ENCODE measurements at places on chromosomes 16 and 17.

- DNase-seq, result peak; percentile 21
These were observed 79.0 kb upstream of the SMURF2 start for GRCh38 chr17:64741038-64741641.

DNA sequence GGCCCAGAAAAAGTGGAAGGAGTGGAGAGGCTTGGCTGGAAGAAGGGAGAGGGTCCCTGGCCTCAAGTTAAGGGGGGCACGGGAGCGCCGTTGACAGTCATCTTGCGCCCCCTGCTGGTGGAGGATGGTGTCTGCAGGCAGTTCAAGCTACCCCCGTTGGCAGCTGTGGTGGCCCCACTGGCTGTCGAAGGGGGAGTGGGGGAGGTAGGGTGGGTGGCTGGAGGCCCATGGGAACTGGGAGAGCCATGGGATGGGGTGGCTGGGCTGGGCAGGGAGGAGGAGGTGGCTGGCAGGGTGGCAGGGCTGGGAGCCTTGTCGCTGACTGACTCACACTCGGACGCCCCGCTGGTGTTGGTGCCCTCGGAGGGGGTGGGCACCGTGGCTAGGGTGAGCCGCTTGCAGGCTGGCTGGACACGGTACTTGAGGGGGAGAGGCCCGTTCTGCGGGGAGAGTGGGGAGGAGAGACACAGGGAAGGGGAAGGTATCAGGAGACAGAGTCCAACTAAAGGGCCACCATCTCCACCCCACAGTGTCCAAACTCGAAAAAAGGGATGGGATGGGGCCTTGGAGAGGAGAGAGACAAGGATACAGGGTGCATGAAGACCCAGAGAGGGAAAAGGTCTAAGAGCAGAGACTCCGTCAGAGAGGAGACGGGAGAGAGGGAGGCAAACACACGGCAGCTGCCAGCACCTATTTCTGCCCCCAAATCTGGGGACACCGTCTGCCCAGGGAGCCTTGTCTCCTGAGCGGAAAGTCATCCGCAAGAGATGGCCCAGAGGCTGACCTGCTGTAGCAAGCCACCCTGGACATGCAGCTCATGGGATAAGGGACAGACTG is 5.2 kb downstream of the CISD3 start:
- no peak for DNase-seq

DNA sequence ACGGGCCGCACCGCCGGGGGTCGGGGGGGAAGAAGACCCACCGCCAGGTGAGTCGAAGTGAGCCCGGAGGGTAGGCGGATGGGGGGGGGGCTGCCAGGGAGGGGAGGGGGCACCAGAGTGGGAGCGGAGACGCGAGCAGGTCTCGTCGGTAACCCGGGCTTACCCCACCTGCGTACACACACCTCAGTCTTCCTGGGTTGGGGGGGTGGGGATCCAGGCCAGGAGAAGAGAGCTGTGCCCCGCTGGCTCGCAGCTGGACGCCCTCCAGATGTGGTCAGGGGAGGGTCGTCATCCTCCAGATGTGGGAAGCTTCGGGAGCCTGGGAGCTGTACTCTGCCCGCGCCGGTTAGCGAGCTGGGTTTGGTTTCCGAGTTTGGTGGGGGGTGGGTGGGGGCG is 1.2 kb downstream of the CACNA1G start:
- DNase-seq, result no peak

DNA sequence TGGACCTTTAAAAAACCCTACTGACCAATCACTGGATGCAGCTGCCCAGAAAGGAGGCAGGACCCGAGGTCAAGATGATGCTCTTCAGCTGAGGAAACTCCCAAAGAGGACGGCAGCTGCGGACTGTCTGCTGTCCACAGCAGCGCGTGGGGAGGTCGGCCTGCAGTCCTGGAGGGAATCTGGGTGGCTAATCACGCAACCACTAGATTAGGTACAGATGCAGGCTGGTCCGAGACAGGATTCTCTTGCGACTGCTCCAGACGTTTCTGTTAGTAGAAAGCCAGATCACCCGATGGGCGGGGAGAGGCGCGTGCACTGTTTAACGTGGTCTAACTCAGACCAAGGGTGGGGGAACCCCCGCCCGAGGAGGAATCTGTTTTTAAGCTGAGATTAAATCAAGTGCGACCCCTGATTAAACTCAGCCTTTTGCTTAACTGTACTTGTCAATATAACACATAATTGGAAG is 8.8 kb downstream of the CTRB2 start:
- no peak for DNase-seq

DNA sequence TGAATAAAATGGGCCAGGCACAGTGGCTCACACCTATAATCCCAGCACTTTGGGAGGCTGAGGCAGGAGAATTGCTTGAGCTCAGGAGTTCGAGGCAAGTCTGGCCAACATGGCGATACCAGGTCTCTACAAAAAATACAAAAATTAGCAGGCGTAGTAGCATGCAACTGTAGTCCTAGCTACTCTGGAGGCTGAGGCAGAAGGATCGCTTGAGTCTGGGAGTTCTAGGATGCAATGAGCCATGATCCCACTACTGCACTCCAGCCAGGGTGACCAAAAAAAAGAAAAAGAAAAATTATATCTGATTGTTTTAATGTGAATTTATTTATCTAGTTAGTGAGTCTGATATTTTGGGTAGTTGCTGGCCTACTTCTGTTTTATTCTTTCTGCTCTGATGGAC is 7.0 kb downstream of the IL34 start:
- DNase-seq, result no peak

DNA sequence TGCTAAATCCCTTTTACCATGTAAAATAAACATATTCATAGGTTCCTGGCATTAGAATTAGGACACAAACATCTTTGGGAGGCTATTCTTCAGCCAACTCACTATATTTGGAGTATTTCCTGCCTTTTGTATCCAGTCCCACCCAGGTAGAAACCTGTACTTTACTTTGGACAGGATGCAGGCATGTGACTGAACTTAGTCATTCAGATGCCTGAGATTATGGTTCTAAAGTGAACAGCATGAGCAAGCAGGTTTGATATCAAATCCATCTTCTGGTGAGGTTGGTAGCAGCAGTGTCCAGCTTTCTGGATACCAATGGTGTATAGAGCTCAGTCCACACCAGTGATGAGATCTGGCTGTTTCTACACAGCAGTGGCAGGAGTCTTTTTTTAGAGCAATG is 20.2 kb downstream of the CA10 start:
- DNase-seq, result no peak

- no peak for DNase-seq
These were observed 29.0 kb downstream of the SRL start for GRCh38 chr16:4212934-4213296.

DNA sequence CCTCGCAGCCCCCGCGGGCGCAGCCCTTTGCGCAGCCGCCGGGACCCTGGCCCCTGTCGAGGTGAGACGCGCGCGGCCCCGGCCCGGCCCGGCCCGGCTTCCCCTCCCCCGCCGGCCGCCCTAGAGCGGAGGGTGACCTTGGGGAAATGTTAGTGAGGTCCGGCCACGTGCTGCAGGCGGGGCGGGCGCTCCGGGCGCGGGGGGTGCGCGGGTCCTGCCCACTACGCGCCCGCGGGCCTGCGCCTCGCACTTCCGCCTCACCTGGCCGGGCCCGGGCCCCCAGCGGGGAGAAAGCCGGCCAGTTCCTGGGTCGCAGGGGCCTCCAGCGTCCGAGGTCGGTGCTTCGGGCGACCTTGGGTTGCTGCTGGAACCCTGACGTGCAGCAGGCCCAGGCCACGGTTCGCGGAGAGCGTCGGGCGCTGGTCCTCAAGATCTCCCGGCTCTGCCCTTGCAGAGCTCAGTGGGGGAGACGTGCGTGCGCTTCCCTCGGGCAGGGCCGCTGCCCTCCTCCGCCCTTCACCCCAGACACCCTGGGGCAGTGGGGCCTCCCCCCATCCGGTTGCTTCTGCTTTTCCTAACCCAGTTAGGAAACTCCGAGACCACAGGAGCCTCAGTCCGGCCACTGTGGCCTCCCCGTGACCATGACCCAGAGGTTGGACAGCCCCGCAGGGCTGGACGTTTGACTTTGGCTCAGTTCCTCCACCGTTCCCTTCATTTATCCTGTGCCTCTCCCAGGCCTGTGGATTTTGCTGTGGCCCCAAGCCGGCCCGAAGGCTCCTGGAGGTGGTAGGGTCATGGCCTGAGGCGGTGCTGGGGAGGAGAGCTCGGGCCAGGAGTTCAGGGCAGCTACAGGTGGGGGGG is 791 bp downstream of the MCRIP2 start:
- no peak for DNase-seq

GRCh38 chr17:59311051-59311468 is 20.4 kb upstream of the YPEL2 start:
- DNase-seq, result peak; percentile 54

DNA sequence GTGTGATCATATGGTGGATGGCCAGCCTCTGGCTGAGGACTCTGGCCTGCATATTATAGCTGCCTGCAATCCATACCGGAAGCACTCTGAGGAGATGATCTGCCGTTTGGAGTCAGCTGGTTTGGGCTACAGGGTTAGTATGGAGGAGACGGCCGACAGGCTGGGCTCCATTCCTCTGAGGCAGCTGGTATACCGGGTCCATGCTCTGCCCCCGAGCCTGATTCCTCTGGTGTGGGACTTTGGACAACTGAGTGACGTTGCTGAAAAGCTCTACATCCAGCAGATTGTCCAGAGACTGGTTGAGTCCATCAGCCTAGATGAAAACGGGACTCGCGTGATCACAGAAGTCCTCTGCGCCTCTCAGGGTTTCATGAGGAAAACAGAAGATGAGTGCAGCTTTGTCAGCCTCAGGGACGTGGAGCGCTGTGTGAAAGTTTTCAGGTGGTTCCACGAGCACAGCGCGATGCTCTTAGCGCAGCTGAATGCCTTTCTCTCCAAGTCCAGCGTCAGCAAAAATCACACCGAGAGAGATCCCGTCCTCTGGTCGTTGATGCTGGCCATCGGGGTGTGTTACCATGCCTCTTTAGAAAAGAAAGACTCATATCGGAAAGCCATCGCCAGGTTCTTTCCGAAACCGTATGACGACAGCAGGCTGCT is 69.0 kb upstream of the ENDOV start:
- DNase-seq, result no peak

DNA sequence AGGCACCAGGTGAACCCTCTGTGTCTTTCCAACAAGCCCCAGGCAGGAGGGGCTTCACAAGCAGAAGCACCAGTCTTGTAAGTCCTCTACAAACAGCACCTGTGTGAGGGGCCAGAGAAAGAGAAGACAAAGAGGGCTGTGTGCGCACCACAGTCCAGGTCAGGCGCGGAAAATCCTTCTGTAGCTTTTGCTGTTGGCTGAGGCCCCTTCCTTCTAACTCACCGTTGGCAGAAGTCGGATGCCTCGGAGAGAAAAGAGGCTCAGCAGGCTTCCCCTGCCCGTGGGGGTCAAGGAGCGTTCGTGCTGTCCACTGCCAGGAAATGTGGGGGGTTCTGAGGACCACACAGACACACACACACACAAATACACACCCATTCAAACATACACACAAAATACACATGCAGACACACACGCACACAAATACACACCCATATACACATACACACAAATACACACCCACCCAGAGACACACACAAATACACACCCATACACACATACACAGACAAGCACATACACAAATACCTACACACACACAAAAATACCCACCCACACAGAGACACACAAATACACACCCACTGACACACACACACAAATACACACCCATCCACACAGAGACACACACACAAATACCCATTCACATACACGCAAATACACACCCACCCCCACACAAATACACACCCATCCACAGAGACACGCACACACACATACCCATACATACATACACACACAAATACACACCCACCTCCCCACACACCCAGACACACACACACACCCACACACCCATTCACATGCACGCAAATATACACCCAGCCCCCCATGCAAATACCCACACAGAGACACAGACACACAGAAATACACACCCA is 6.8 kb downstream of the ZG16B start:
- DNase-seq, result no peak

GRCh38 chr17:57920916-57921703 is 34.1 kb downstream of the CUEDC1 start:
- no peak for DNase-seq

- peak; percentile 28 for DNase-seq
These were observed at the start of gene ACSM3 for GRCh38 chr16:20763461-20764232. Gene ACSM3 (plus strand): TSS chr16:20764014. CDS start chr16:20770035, 6,021 bp downstream.

- DNase-seq, result peak; percentile 72
These were observed 6.6 kb upstream of the SMARCD2 start for GRCh38 chr17:63848834-63849689.

DNA sequence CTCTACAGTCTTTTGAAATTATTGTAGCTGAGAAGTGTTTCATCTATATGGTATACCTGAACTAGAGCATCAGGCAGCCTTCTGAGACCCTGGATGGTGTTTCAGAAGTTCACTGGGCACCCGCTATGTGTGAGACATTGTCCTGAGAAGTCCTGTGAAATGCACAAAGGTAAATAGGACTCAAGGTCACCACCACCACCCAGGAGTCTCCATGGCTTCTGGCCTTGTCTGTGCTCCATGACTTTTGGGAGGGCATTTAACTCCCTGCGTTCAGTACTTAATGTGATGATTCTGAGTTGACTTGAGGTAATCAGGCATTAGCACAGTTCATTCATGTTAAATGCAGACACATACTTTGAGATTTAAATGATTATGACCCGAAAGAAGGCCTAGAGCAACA is 1.1 kb downstream of the MLYCD start:
- DNase-seq, result no peak

DNA sequence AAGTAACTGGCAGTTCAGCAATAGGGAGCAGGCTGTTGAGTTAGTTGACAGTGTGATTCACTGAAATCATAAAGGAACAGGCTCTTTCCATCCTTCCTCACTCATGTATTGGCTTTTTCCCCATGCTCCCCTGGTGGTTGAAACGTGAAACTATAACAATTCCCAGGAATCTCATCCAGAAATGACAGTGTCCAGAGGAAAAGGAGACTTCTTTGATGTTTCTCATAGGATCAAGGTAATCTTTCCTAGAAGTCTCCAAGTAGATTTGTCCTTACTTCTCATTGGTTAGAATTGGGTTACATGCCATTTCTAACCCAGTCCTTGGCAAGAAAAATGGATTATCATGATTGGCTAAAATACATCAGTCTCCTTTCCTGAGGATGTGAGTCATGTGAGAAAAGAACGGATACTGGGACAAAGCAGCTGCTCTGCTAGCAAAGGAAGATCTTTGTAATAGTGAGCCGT is 14.4 kb downstream of the TTC19 start:
- DNase-seq, result no peak

DNA sequence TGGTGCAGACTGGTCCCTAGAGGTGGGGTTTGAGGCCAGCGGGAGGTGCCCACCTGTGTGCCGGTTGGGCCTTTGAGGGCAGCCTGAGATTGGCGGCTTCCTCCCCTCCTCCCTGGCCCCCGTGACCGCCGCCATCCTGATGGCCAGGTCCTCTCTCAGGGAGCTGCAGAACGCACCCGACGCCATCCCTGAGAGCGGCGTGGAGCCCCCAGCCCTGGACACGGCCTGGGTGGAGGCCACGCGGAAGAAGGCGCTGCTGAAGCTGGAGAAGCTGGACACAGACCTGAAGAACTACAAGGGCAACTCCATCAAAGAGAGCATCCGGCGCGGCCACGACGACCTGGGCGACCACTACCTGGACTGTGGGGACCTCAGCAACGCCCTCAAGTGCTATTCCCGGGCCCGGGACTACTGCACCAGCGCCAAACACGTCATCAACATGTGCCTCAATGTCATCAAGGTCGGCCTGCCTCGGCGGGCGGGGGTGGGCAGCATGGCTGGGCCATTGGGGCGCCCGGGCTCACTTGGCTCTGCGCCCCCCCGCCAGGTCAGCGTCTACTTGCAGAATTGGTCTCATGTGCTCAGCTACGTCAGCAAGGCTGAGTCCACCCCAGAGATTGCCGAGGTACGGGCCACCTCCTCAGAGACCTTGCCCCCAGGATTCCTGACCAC is 2.8 kb downstream of the GPS1 start:
- DNase-seq, result no peak

All from Jurkat, Clone E6-1 (cell line).